ENCODE measurements at places on chromosomes 11 and 22.

- DNase-seq = no peak
Measured at GRCh38 chr11:10158461-10158860, 135.6 kb downstream of the SBF2 start.

- DNase-seq = no peak
Measured at GRCh38 chr22:35634015-35634414, 14.2 kb upstream of the APOL6 start.

GRCh38 chr11:129215506-129216245 lies 23.6 kb upstream of the ARHGAP32 start:
- DNase-seq = no peak

DNA sequence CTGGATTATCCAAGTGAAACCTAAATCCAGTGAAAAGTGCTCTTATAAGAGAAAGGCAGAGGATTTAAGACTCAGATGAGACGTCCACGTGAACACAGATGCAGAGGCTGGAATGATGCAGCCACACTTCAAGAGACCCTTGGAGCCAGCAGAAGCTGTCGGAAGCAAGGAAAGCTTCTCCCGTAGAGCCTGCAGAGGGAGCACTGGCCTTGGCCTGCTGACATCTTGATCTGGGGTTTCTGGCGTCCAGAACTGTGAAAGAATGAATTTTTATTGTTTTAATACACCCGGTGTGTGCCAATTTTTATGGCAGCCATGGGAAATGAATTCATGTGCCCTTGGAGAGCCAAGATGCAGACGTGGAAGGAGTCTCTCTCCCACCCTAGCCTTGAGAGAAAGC lies 407.0 kb upstream of the B3GAT1 start:
- DNase-seq = no peak

DNA sequence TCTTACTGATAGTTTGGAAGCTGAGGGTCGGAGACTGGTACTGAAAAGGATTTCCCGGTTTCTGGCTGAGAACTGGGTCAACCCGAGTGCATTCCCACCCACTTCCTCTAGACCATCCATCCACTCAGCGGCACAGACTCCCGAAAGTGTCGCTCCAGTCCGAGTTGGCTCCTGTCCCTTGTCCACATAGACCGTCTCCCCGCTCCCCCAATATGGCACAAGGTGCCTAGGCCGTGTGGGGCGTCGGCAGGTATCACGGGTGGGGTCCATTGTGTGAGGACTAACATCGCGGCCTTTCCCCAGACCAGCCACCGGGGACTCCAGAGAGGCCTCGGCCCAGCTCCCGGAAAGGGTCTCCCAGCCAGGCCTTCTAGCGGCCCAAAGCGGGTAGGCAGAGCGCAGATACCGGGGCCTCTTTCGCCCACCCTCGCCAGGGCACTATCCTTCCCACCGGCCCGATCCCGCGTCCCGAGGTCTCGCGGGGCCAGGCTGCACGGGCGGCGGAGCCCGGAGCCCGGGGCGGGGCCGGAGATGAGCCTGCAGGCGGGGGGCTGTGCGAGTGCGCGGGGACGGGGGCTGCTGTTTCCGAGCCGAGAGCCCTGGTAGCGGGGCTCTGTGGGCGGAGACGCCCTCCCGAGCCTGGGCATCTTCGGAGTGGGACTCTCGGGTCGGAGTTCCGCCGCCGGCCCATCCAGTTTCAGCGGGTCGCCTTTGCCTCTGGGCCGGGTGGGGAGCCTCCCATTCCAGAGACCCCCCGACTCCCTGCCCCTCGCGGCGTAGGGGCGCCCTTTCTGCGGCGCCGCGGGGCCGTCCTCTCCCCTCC lies 21.1 kb downstream of the SERPINH1 start:
- DNase-seq = peak; percentile 79

DNA sequence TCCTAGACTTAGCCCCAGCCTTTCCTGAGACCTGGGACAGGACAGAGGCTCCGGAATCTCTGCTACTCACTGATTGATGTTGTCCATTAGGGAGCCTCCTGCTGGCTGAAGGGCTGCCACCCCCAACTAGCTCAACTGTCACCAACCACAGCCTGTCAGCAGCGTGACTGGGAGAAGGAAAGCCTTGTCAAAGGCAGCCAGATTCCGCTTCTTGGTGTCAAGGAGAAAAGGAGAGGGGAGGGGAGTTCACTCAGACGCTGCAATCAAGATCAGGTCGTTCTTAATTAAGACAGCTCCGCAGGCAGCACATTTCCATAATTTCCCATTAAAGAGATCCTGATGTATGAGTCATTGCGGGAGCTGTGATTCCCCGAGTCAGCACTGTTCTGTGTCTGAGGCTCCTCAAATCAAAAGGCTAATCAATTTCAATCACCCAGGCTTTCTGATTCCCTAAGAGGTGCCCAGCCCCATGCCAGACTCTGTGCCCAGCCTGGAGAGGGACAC lies 152.8 kb upstream of the ZBED5 start:
- DNase-seq = no peak

DNA sequence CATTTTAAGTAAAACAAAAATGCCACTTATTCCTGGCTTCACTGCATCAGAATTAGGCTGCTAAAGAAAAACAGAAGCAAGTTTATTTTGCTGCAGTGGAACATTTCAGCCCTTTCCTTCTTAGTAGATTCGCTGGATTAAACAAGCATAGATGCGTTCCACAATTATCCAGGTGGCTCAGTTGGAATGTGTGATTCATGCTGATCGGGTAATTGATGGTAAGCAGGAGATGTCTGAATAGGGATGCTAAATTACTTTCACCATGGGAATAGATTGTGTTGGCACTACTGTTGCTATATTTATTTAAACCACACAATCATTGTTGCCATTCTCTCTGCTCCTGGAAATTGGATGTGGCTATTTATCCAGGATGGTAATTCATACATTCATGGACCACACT lies 440.1 kb upstream of the DDI1 start:
- DNase-seq = no peak

GRCh38 chr11:80846979-80847378 lies 1406.1 kb upstream of the TENM4 start:
- no peak for DNase-seq

DNA sequence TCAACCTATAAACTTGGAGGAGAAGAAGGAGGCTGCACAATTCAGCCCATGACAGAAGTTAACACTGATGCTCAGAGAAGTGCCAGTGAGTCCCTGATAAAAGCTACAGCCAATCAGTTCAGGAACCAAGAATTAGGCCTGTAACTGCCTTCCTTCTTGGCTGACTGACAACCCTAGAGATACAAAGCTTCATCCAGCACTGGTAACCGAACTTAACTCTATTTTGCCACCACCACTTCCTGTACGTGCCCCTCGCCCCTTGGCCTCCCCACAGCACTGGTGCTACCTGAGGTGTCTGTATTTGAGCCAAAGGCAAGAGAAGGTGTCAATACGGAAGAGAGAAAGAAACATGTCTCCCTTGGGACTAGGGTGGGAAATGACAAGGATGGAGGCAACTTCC lies 40.1 kb upstream of the POU2AF1 start:
- DNase-seq = no peak

DNA sequence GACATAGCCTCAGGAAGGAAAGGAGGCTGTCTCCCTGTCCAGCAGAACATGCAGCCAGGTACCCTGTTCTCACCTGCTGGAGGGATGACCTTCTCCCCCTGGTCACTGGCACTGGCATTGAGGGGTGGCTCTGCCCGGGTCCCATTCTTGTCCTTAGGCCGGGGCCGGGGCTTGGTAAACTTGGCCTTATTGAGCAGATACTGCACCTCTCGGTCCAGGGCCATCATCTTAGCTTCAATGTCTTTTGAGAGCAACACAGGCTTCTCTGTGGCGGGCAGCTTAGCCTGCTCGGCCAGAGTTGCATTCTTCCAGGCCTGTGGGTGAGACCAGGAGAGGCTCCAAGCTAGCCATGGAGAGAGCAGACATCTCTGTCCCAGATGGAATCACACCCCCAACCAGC lies 10.5 kb downstream of the HYOU1 start:
- no peak for DNase-seq

- DNase-seq = no peak
Measured at GRCh38 chr22:20576445-20576816, 69.0 kb downstream of the MED15 start.

GRCh38 chr22:24512043-24512442 lies 16.9 kb downstream of the UPB1 start:
- DNase-seq = no peak

GRCh38 chr22:49327411-49328117 lies 500.1 kb downstream of the BRD1 start:
- DNase-seq = no peak

DNA sequence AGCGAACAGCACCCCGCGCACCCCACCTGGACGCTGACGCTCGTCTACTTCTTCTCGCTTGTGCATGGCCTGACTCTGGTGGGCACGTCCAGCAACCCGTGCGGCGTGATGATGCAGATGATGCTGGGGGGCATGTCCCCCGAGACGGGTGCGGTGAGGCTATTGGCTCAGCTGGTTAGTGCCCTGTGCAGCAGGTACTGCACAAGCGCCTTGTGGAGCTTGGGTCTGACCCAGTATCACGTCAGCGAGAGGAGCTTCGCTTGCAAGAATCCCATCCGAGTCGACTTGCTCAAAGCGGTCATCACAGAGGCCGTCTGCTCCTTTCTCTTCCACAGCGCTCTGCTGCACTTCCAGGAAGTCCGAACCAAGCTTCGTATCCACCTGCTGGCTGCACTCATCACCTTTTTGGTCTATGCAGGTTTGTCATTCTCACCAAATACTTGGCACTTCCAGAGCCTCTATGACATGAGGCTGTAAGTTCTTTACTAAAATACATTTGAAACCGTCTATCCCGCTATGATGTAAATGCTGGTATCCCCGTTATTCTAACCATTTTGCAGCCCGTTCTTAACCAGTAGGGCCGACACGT lies 535 bp downstream of the AQP11 start:
- DNase-seq = no peak

GRCh38 chr22:31244046-31244942 lies 32.2 kb downstream of the LIMK2 start:
- no peak for DNase-seq

DNA sequence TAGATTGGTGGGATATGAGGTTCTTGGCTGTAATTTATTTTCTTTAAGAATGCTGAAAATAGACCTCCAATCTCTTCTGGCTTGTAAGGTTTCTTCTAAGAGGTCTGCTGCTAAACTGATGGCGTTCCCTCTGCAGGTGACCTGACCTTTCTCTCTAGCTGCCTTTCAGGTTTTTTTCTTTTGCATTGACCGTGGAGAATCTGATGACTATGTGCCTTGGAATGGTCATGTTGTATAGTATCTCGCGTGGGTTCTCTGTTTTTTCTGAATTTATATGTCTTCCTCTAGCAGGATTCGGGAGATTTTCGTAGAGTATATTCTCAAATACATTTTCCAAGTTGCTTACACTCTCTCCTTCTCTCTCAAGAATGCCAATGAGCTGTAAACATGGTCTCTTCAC lies 122.2 kb downstream of the DDX10 start:
- no peak for DNase-seq

- no peak for DNase-seq
Measured at GRCh38 chr22:17890245-17890671, 116.0 kb upstream of the BID start.

DNA sequence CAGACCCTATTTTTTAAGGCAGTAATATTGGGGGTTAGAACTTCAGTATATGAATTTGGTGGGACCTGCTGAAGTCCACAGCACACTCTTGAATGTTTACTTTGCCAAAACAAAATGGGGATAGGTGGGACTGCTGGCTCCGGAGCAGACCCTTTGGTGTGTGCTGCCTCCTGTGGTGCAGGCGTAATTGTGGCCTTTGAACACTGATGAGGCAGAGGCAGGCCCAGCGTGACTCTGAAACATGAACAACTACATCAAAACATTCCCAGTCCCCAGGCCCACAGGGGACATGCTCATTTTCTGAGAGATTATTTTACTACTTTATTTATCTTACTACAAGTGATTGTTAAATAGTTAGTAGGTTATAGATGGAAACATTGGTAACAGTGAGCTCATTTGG lies 225.0 kb upstream of the TBCEL start:
- DNase-seq = no peak

DNA sequence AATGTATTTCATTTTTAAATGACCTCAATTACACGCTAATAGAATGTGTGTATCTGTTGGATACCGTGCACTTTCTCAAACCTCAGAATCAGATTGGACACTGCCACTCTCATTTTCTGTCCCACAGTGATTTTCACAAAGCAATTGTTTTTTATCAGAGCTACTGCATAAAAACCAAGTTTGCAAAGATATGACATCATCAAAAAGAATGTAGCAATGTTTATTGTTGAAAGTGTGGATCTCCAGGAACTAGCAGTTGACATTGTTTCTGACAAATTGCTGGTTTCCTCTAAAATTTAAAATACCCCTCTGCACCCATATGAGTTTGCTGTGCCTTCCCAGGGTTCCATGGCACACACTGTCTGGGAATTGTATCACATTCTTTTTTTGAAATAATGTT lies 362.7 kb upstream of the DDI1 start:
- DNase-seq = no peak

DNA sequence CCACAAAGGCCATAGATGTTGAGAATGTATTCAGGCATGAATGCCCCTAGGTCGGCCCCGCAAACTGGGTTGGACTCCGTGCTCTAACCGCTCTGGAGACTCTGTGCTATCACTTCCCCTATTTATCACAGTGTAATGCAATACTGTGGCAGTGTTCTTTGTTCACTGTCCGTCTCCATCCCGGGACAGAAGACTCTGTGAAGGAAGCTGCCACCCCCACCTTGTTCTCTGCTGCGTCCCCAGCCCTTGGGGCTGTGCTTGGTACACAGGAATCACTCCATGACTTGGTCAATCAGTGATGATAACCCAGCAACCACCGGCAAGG lies 57.6 kb downstream of the TSPAN18 start:
- DNase-seq = no peak

- peak; percentile 96 for DNase-seq
Measured at GRCh38 chr11:14519917-14520746, at the start of gene PSMA1. Gene PSMA1, minus strand, starts transcription at chr11:14520386. Its CDS starts 87 bp downstream, at chr11:14520299.

- DNase-seq = no peak
Measured at GRCh38 chr11:66849501-66850234, 6.4 kb downstream of the RCE1 start.

DNA sequence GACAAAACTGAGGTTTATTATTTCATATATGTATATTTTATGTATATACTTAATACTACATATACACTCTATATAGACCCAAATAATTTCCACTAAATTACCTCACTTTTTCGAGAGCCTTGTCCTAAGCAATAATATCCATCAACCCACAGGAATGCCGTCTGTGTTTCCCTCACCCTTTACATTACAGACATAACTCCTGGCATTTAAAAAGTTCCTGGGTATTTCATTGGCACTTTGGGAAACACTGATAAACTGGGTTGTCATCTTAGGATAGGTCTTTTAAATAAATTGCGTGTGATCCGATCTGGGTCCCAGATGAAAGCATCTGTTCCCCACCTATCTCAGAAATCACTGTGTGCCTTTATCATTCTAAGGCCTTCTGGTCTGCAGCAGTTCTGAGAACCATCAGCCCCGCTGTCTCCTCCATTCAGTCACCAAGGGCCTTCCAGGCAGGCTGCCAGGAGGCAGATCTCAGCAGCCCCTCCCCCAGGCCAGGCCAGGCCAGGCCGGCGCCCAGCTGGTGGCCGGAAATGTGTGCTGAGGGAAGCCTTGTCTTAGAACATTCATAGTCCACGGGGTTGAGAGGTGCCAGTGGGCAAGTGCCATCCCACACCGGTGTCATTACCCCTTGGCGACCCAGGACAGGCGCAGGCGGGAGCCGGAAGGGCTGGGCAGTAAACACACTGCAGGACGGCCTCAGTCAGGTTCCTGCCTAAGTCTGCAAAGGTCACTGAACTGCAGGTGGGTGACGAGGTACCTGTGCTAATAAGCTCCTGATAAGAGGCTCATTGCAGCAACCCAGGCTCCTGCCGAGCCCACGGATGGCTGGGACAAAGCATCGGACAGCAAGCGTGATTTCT lies 3.3 kb downstream of the FGF19 start:
- peak; percentile 48 for DNase-seq

GRCh38 chr22:41324821-41325528 lies 23.6 kb downstream of the ZC3H7B start:
- no peak for DNase-seq
